ENCODE measurements at places on chromosomes 3 and 15.

DNA sequence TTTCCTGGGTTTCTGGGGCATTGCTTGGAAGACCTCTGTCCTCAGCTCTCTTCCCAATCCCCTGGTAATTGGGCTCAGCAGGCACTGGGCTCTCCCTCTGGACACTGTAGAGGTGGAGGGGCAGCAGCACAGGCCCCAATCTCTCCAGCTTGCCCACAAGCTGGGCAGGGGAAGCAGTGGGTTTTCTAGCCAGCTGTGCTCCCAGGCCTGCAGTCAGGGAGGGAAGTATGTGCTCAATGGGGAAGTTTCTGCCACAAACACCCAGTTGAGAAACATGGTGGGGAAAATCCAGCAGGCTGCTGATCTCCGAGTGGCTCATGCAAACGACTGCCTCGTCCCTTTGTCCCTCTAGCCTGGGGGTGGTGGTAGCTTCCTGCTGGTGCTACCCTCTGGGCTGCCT is 12.8 kb upstream of the RFT1 start:
- no peak for DNase-seq

GRCh38 chr3:67248726-67249125 is 250.6 kb downstream of the KBTBD8 start:
- DNase-seq, result no peak

DNA sequence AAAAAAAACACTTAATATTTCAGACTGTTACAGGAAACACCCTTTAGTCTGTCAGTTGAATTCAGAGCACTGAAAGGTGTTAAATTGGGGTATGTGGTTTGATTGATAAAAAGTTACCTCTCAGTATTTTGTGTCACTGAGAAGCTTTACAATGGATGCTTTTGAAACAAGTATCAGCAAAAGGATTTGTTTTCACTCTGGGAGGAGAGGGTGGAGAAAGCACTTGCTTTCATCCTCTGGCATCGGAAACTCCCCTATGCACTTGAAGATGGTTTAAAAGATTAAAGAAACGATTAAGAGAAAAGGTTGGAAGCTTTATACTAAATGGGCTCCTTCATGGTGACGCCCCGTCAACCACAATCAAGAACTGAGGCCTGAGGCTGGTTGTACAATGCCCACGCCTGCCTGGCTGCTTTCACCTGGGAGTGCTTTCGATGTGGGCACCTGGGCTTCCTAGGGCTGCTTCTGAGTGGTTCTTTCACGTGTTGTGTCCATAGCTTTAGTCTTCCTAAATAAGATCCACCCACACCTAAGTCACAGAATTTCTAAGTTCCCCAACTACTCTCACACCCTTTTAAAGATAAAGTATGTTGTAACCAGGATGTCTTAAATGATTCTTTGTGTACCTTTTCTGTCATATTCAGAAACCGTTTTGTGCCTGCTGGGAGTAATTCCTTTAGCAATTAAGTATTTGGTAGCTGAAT is 17.9 kb downstream of the TMEM43 start:
- no peak for DNase-seq

- DNase-seq, result no peak
Measured at GRCh38 chr3:48190911-48191310, 2.7 kb upstream of the CDC25A start.

DNA sequence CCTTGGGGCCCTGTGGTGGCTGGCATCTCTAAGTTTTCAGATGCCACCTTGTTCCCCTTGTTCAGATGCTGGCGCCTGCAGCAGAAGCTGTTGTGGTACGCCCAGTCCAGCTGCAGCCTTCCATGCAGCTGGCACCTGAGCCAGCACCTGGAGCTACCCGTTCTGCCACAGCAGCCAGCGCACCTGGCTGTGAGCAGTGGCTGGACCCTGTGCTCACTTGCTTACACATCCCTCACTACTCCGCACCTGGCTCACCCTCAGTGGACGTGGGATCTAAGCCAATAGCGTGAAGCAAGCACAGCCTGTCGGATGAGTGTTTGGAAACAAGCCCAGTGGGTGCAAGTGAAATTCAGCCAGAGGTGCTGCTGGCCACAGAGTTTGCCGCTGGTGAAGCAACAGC is 607.5 kb upstream of the BCHE start:
- DNase-seq, result no peak

DNA sequence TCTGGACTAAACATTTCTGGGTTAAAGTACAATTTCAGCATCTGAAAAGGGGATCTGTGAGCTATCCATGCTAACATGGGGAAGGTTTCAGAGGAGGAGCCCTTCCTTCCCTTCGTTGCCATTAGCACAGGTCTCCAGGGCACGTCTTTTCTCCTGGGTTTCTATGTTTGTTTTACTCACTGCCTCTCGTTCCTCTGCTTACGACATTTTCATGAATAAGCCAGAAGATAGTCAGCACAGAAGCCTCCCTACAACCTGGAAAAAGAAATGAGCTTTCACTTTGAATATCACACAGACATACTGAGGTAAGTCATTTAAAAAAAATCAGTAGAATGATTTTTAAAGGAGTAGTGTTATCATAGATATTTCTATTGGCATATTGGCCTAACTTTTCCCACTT is 117.2 kb upstream of the KCNMB2 start:
- DNase-seq, result peak; percentile 56

GRCh38 chr3:66017591-66017990 is 21.1 kb downstream of the MAGI1 start:
- DNase-seq, result no peak

DNA sequence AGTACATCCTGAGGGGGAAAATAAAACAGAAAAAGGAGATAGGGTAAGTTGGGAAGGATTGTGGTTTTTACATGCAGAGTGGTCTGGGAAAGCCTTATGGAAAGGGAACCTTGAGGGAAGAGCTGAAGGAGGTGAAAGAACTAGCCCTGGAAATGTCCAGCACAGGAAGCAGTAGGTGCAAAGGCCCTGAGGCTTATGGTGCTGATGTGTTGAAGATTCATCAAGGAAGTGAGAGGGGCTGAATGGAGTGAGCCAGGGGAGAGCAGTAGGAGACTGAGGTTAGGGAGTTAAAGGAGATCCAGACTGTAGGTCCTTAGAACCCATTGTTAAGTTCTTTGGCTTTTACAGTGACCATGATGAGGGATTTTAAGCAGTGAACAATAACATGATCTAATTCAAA is 33.0 kb downstream of the ATP1B3 start:
- no peak for DNase-seq

DNA sequence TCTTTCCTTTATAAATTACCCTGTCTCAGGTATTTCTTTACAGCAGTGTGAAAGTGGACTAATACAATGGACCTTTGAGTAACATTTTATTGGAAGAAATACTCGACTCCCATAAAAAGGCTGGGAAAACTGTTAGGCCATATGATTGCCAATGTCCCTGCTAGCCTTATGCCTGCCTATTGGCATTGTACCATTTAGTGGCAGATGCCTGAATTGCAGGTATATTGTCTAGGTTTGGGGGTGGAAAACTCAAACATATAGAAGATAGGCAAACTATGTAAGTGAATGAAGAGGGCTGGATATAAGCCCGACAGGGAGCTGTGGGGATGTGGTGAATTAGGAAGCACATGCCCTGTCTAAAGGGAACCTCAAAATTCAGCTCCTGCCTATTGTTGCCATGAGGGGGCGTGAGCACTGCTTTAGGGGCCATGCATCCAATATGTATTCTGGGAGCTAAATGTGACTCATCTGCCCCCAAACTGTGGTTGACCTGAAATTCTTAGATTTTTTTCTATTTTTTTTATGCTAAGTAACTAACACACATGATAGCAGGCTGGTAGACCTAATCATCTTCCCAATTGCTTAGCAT is 65.2 kb upstream of the TRA2B start:
- no peak for DNase-seq

GRCh38 chr3:50194128-50194902 is 2.9 kb downstream of the GNAT1 start:
- DNase-seq, result no peak

DNA sequence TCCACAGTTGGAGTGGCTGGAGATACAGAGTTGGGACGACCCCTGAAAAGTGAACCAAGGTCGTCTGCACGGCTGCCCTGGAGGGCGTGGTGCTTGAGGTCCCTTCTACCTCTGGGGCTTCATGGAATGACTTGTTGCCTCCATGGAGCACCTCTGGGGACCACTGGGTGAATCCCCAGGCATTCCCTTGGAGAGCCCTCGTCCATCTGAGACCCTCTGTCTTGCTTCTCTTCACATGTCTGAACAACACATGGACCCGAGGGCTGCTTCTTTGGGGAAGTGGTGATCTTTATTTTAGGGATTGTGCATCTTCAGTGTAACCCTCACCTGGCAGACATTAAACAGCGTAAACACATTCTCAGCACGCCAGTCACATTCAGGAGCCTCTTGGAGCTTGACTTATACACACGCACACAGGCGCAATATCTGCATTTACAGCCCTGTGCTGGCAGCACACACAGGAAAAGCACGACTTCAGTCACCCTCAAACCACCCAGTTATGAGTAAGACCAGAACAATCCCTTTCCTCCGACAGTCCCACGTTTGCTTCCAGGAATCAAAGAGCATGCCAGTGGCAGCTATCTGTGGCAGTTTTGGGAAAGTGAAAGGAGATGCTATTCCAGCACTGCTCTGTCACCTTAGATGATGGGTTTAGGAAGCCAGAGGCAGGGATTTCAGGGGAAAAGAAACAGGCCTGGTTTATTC is 12.6 kb downstream of the FAM107A start:
- DNase-seq, result no peak

DNA sequence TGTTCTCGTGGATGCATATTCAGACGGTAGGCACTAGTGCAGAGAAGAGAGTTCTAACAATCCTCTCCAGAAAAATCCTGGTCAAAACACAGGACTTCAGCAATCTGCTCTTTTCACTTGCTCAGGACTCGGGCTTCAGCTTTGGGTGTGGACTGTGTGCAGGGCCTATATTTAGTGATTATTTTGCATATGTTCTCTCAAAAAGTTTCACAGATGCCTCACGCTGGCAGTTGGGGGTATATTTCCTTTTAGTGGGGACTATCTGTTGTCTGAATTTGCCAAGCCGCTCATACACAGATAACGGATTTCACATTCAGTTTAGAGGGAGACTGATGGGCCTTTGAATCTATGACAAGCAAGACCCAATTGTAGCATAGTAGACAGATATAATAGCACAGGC is 54.4 kb upstream of the LRRN1 start:
- DNase-seq, result no peak

- DNase-seq, result no peak
Measured at GRCh38 chr3:10703875-10704274, 112.2 kb upstream of the SLC6A11 start.

DNA sequence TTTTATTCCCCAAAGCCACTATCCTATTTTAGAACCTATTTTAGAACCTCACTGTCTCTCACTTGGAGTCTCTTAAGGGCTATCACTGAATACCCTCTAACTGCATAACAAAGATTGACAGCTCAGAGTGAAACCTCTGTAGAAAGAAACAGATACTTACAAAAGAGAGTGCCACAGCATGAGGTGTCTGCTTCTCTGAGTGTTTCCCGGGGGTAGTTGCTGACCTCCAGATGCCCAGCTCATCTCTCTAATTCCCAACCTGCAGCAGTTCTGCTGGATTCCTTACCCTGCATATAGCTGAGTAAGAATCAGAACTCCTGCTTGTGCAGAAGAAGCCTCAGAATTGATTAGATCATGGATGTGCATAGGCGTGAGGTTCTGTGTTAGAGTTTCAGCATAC is 34.5 kb downstream of the P3H2 start:
- DNase-seq, result no peak

- no peak for DNase-seq
Measured at GRCh38 chr15:65804252-65804931, 12.3 kb upstream of the DENND4A start.

DNA sequence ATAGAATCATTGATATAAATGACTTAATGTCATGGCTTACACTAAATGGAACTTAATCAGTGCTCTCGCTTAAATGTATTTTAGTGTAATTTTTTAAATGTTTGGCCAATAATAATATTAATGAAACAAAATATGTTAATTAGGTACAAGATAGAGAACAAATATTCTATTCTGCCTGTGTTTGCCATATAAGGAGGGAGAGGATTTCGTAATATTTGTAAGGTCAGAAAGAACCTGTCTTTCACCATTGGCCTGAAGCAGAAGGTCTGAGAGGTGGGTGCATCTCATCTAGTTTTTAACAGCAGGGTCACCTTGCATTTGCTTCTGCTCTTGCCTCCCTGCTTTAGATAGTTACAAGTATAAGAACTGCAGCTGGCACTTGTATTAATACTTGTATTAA is 2.5 kb downstream of the GPR87 start:
- no peak for DNase-seq

- no peak for DNase-seq
Measured at GRCh38 chr15:96347181-96348111, 16.9 kb downstream of the NR2F2 start.

GRCh38 chr3:195173657-195174056 is 97.3 kb downstream of the XXYLT1 start:
- no peak for DNase-seq

GRCh38 chr15:101358895-101359294 is 63.8 kb upstream of the SNRPA1 start:
- no peak for DNase-seq

GRCh38 chr3:189688262-189688661 is 57.1 kb downstream of the TP63 start:
- no peak for DNase-seq

DNA sequence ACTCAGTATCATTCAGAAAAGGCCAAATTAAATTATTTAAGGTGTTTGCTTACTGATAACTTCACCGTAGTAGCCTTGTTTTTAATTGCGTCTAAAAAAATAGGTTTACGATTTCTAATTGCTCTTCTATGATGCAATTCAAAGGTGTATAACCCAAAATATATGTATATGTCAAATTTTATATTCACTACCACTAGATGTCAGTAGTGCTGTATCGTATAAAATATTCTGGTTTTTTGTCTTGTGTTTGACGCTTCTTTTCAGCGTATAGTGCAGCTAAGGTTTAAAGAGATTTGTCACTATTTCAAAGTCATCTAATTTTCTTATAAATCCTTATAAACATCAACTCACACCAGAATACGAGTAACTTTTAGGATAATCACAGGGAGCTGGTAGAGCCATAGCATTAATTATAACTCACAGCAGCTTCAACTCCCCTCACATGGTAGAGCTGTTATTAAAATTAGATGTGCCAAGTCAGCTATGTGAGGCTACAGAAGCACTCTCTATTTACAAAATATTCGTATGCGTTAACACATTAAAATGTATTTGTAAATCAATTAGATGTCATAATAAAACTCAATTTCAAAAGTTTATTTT is 3.5 kb downstream of the PFN2 start:
- no peak for DNase-seq

DNA sequence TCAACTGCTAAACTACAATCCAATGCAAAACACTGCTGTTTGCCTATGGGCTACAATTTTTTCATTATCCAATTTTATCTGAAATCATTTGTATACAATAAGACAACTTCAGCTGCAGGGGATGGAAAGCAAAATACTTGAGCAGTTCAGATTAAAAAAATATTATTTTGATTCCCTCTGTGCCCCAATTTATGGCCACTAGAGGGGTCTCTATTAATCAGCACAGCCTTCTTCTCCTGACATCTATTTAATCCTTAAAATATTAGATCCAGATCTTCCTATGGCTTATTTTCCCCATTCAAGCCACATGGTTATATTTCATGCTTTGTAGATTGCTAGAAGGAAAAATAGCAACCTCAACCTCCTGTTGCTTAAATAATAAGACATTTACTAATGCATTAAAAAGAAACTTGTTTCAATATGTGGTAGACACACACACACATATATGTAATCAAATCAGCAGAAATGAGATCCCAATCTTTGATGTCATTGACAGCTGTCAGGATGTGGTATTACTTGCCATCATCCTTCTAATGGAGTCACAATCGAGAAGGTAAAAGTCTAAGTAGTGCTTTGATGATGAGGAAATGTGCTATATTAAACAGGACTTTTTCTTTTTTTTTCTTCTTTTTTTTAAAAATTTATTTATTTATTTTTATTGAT is 104.2 kb downstream of the P2RY1 start:
- DNase-seq, result no peak

- no peak for DNase-seq
Measured at GRCh38 chr3:182118066-182118465, 406.3 kb downstream of the SOX2 start.

Data from NCI-H1436 treated with DMSO at 0.1 percent for 48 hours (cell line).